Fibroblast of upper back skin (primary cell): ENCODE measurements at places on chromosomes 7 and 10.
A peak's percentile ranks its signal among the peaks of the same experiment; 100 is the strongest.

GRCh38 chr7:42550706-42551470, 313.9 kb upstream of the GLI3 start:
- peak; percentile 59 for DNase-seq

DNA sequence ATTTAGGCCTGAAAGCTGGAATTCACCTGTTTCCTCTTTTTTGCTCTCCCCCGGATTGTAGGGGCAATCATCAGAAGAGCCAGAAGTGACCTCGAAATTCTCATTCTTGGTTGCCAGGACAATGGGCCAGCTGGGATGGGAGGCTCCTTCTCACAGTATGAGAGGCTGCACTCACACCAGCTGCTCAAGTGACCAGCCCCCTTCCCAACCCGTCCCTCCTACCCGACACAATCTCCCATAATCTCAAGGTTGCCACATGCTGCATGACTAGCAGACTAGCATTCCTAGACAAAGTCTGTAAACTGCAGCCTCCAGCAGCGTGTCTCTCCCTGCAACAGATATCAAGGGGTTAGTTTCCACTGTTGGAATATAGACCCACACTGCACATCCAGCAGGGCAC, 110.3 kb downstream of the C1GALT1 start:
- DNase-seq, result no peak

- peak; percentile 70 for DNase-seq
These were observed 195.5 kb downstream of the PRKG1 start for GRCh38 chr10:51269821-51270220.

GRCh38 chr10:76034353-76035205, 603.2 kb downstream of the LRMDA start:
- peak; percentile 18 for DNase-seq

GRCh38 chr7:94440451-94441039, 45.9 kb downstream of the COL1A2 start:
- peak; percentile 46 for DNase-seq

DNA sequence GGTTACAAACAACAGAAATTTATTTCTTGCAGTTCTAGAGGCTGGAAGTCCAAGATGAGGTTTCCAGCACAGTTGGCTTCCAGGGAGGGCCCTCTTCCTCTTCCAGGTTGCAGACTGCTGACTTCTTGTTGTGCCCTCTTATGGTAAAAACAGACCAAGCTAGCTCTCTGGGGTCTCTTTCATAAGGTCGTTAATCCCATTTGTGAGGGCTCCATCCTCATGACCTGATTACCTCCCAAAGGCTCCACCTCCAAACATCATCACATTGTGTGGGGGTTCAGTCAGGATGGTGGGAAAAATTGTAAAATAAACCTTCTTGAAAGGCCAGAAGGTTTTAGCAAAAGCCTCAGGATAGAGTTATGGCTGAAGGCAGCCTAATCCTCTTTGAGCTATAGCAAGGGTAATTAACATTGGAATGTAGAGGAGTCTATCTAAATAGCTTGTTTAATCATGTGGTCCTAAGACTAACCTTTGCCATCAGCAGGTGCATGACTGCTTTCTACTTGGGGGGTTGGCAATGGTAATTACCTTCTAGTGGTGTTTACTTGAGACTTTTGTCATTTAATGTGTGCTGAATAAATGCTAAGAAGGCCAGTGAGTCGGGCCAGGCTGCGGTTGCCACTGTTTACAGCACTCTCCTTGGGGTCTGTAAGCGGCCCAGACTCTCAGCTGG, 80.8 kb downstream of the PPP1R17 start:
- DNase-seq, result no peak

- peak; percentile 86 for DNase-seq
These were observed 18.9 kb downstream of the RCC1L start for GRCh38 chr7:75054744-75055143.

DNA sequence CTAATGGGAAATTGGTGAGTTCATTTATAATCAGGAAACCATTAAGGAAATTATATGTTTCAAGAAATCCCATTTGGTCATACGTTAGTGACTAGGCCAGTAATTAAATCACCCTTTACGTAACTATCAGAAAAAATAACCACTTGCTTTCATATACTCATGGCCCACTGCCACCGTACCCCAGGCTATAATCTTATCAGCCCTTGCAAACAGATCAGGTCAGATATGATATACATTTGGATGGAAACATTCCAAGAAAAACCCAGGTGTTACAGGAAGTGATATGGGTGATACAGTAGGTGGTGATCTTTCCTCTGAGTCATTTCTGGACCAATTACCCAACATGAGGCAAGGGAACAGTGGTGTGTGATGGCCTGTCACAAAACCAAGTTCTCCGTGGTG, 481.0 kb upstream of the SEMA3A start:
- DNase-seq, result no peak
